ENCODE measurements at places on chromosomes 12 and 14. TPM values are rescaled to one million over a fixed set of nuclear protein-coding genes. Genes with fewer than 3 reads are reported as not detected.

NUDT14 gene
- total RNA-seq, result 28.3 TPM

PLEKHD1 gene
- 0.19 TPM for total RNA-seq

PPP1R1A gene
- total RNA-seq, result 184 TPM

TDRD9 gene
- 5.4 TPM for total RNA-seq

- no peak for DNase-seq
Measured at GRCh38 chr12:65368055-65368454, 89.6 kb downstream of the MSRB3 start.

DNA sequence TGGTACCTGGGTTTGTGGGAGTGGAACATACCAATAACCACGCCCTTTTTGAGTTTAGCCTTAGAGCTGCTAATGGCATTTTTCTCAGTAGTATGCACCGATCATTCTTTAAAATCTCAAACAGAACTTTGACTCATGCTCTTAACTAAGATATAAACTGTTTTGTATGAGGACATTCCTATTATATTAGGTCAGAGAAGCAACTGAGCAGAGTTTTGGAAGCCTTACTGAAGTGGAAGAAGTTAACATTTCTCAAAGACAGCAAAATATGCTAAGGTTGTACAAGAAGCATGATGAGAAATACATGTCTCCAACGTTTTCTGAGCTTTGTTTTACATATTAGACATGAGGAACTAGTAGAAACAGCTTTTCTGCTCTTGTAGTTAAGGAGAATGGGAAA is 819.2 kb downstream of the FSCB start:
- DNase-seq, result no peak

GRCh38 chr12:116043659-116044535 is 233.6 kb downstream of the MED13L start:
- DNase-seq, result no peak

- no peak for DNase-seq
Measured at GRCh38 chr12:123903301-123904065, 69.1 kb downstream of the CCDC92 start.

DNA sequence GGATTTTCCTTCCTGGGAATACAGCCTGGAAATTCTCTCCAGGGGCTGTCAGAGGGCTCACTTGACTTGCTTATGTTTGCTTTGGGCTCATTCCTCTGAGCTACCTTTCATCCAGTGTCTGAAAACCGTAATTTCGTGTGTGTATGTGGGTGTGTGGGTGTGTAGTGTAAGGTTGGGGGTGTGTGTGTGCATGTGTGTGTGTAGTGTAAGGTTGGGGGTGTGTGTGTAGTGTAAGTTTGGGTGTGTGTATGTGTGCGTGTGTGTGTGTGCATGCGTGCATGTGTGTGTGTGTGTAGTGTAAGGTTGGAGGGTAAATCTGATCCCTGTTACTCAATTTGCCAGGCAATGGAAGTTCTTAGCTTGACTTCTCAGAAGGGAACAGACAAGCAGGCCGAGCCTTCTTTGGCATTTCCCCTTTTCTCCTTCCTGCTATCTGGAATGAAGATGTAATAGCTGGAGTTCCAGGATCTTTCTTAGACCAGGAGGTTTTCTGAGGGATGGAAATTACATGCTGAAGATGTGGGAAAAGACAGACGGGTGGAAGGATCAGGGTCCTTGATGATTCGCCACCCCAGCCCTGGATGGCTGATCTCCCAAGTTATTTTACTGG is 15.5 kb upstream of the BEGAIN start:
- peak; percentile 8 for DNase-seq

LTBP2 gene
- 58.2 TPM for total RNA-seq

DNA sequence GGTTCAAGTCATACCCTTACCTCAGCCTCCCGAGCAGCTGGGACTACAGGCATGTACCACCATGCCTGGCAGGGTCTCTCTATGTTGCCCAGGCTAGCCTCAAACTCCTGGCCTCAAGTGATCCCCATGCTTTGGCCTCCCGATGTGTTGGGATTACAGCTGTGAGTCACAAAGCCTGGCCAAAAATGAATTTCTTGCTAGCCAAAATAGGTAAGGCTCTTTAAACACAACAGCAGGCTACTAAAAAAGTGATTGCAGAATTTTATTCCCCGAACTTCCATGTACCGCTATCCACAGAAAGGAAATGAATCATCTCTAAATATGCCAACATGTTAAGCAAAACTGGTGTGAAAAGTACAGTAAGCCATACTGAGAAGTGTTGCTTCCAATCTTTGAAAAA is 50.6 kb downstream of the WDHD1 start:
- DNase-seq, result no peak

DNA sequence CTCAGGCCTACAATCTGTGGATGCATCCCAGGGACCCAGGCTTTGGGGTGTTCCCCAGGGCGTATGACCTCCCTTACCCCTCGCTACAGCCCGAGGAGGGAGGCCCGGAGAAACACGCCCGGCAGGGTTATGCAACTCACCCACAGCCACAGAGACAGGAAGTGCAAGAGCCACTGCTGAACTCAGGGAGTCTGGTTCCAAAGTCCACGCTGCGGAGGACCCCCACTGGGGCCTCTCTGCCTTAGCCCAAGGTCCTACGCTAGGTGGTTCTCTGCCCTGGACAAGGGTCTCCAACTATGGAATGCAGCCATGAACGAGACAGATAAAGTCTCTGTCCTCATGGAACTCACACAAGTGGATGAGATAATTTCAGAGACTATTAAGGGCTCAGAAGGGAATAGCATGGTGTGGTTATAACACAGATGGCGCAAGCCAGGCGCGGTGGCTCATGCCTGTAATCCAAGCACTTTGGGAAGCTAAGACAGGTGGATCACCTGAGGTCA is 11.3 kb downstream of the SCARB1 start:
- DNase-seq, result no peak

DNA sequence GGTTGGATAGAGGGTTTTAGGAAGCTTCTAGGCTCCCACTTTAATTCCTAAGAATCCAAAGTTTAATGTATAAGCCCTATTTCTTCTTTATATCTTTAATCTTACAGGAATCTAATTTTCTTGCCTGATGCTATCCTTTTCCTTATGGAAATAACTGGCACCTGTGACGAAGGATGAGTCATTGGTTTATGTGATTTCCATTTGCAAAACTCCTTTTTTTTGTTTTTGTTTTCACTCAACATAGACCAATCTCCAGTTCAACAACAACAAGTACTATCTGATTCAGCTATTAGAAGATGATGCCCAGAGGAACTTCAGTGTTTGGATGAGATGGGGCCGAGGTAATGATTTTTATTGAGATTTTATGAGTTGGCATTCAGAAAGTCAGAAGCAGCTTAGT is 6.8 kb downstream of the PARP2 start:
- DNase-seq, result no peak

- no peak for DNase-seq
Measured at GRCh38 chr12:49020441-49020840, 1.9 kb upstream of the PRKAG1 start.

CMKLR1 gene
- 26.0 TPM for total RNA-seq

DNA sequence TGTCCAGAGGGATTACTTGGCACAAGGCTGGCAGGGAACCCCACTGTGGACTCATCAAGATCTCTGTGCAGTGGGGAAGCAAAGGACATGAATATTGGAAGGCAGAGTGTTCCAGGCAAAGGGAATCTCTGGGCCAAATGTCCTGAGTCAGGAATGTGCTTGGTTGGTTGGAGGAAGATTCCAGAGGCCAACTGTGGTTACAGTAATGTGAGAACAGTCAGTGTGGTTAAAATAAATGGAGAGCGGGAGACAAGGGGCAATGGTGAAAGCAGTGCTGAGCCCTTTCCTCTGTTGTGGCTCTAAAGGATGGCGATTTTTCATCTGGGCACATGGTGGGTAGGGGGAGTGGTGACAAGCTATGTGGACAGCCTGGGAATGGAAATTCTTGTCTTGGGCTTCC is 948.2 kb downstream of the BCL11B start:
- DNase-seq, result no peak

- no peak for DNase-seq
Measured at GRCh38 chr14:24277606-24278321, 6.4 kb upstream of the RABGGTA start.

DNA sequence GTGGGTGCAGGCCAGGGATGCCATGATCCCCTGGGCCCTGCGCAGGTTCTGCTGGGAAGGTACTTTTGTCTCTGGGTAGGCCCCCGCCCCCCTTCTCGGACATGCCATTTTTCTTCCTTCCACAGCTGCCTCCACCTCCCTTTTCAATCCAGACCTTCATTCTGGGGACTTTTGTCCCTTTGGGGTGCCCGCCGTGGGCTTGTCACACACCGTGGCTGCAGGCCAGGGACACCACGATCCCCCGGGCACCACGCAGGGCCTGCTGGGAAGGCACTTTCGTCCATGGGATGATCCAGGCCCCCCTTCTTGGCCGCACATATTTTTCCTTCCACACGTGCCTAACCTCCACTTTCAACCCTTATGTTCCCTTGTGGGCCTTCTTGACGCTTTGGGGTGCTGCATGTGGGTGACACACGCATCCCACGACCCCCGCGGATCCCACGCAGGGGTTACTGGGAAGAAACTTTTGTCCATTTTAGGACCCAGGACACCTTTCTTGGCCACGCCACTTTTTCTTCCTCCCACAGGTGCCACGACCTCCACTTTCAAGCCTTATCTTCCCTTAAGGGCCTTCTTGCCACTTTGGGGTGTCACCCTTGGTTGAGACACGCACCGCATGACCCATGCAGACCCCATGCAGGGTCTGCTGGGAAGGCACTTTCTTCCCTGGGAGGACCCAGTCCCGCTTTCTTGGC is 272.5 kb downstream of the ALG10 start:
- peak; percentile 53 for DNase-seq

DNA sequence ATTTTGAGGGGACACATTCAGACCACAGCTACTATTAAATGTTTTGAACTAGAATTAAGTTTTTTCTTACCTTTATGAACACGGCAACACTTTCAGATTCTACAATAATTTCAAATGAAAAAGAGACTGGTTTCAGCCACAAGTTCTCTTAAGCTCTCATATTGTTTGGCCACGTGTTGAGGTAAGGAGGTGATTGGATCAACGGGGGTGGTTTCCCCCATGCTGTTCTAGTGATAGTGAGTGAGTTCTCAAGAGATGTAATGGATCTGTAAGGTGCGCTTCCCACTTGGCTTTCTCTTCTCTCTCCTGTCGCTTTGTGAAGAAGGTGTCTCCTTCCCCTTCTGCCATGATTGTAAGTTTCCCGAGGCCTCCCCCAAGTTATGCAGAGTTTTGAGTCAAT is 48.9 kb upstream of the DYRK2 start:
- no peak for DNase-seq

DNA sequence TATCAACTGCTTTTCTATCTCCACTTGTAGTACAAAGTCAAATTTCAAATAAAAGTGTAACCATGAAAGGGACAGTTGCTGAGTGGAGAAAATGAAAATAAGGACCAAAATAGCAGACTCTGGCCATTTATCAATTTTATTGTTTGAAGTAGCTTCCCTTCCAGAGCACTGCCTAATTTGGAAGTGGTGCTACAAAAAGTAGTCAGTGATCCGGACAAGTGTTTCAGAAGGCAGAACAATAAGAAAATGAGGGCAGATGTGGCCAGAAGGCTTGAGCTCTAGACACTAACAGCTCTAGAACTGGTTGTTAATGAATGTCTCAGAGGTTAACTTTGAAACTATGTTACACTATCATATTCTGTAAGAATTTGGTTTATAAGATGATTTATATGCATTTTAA is 48.9 kb downstream of the ABCC9 start:
- no peak for DNase-seq

COX6A1 gene
- 312 TPM for total RNA-seq

DNA sequence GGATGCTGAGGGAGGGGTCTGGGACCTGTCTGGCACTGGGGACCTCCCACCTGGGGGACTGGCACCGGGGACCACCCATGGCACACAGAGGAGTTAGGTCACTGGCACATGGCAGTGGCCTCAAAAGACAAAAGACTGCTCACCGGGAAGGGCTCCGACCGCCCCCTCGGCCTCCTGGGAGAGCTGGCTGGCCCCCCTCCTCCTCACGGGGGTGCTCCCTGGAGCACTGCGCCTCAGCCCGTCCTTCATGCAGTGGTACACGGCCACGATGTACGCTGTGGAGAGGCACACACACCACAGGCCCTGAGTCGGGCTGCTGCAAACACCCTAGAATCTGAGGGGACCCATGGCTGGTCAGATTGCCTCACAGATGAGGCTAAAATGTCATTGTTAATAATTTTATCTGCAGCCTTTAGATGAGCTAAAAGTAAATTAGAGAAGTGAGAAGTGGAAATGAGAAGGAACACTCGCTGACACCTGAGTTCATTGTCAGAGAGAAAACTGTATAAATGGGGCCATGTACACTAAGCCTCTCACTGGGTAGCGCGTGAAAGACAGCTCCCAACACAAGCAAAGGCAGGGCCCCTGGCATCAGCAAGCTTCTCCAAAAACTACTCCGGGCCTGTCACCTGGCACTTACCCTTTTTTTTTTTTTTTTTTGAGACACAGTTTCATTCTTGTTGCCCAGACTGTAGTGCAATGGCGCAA is 14.1 kb downstream of the P2RX2 start:
- DNase-seq, result no peak

DNA sequence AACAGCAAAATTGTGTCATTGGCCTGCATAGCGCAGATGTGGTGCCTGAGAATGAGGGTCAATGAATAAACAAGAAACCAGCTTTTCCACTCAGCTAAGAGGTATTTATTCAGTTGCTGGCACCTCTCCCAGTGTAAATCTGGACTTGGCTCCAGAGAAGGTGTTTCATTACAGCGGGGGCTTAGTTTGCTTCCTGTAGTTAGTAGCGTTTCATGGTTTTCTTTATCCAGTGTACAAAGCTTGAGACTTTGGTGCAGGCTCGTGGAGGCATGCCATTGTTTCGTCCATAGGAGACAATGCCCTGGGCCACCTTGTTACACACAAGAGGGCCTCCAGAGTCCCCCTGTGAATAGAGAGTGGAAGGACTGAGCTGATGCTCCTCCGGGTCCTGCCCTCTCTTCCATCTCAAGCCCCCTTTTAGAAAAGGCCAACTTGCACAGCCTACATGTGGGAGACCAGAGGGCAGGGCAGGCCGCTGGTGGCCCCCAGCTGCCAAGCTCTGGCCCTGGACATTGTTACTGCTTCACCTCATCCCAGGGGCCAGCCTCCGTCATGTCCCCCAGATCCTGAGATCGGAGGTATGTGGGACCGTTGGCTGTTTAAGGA is 3.0 kb downstream of the GZMB start:
- no peak for DNase-seq

DNA sequence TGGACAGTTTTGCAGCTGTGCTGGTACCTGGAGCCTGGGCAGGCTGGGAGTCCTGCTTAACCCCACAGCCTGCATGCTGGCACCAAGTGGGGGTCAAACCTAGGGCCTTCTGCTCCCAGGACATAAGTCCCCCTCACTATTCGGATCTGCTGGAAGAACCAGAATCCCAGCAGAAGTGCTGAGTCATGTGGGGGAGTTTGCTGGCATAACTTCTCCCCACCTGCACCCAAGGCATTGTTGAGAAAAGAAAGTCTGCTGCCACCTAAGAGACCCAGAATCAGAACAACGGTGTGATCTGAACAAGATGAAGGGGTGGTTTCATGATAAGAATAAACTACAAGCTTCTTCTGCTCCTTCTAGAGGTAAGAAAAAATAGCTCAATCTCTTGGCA is 102.7 kb downstream of the RBM19 start:
- no peak for DNase-seq

DNA sequence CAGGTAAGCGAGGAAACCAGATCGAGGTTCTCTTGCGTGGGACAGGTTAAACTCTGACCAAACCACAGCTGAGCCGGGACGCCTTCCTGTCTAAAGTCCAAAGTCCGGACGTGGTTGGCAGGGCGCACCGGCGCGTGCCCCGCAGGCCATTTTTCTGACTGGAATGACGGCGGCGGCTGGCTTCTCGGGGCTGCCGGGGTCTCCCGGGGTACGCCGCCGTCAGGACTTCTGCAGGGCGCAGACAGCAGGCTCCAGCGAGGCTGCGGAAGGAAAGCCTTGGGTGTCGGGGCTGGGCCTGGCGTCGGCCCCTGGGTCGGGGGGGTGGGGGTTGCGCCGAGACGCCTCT is 32.8 kb downstream of the MIA2 start:
- DNase-seq, result no peak

SLC16A7 gene
- 91.9 TPM for total RNA-seq

KRT71 gene
- not detected for total RNA-seq

Measured in mesenteric fat pad (tissue), 1 donor.